GM10248 (cell line): ENCODE measurements at places on chromosomes 4 and X.
A peak's percentile ranks its signal among the peaks of the same experiment; 100 is the strongest.

DNA sequence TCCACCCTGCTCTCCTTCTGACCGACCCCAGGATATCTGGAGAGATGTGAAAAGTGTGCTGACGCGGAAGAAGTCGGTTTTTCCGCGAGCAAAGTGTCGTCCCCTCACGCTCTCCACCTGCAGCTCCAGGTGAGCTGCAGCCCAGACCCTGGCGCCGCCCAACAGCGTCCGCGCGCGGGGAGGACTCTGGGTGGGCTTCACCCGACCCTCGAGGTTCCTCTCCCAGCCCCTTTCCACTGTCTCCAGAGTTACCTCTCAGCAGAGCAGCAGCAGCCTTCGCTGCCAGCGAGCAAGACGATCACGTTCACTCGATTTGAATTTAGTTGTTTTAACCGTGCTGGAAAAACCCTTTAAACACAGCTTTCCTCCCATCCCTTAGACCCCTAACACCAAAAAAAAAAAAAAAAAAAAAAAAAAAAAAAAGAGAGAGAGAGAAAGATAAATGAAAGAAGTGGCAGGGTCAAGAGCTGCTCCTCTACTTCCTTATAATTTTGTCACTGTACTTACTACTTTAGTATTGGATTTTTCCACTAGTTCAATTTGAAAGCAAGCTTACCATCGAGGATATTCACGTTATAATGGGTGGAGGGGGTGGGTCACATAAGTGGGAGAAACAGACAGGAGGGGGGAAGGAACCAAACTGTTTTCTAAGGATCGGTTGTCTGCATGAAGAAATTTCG, 758 bp upstream of the NR3C2 start:
- DNase-seq, result no peak

- no peak for DNase-seq
These were observed 692.0 kb upstream of the FAM241A start for GRCh38 chr4:111453216-111453615.

GRCh38 chrX:7074148-7074907, 73.2 kb upstream of the STS start:
- no peak for DNase-seq

GRCh38 chrX:7071390-7071789, 76.1 kb upstream of the STS start:
- DNase-seq, result no peak

- DNase-seq, result no peak
These were observed 993.6 kb downstream of the ADGRL3 start for GRCh38 chr4:62193761-62194160.

DNA sequence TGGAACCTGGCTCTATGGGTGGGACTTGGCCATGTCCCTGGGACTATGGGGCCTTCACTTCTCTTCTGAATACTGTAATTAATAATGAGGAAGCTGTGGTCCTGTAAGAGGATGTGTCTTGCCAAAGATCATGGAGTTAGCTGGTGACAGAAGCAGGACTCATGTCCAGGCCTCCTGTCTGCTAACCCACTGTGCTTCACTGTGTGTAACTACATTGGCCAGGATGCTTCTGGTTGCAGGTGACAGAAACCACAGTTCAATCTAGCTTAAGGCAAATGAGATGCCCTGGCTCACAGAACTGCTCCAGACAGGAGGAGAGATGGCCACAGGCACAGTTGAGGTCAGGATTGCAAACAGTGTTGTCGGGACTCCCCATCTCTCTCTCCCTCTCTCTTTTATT, 3.1 kb downstream of the MTMR1 start:
- no peak for DNase-seq

DNA sequence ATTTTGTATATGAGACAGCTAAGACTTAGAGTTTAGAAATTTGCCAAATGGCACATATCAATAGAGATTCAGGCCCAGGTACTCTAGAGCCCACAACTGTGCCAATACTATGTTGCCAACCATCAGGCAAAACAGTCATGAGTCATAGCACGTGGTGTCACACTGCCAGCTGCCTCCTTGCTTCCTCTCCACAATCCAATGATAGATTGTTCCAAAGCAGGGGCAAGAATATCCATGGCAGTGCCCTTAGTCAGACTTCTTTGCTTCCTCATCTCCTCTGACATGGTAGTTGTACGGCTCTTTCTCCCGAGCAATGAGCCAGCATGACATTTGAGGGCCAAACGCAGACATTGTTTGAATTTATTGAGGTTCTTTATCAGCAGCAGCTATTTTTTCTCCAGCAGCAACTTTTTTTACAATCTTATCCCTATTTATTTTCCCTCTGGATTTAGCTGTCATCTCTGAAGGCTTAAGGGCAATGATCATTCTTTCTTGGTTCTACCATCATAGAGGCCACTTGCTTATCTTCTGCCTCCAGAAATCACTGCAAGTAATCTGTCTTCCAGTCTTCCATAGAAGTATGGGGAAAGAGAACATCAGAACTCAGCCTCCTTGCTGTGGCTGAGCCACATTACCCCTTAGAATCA, 169.7 kb downstream of the COL4A6 start:
- DNase-seq, result no peak

- DNase-seq, result no peak
These were observed 556.0 kb upstream of the CPEB2 start for GRCh38 chr4:14446311-14446710.

DNA sequence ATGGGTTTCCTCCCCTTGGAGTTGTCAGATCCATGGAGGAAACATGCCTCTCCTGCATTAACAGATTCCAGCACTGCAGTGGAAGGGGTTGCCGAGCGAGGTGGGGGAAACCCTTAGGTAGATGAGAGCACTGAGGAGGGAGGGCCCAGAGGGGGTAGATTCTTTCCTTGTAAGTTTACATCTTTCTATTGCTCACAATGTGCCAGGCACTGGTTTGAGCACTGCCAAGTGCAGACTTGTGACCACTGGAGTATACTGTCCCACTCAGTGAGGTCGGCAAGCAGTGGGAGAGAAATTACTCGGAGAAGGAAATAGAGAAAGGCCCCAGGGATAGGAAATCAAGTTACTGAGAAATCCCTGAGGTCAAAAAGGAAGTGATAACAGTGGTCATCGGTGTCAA, 27.8 kb upstream of the TMEM154 start:
- DNase-seq, result no peak

DNA sequence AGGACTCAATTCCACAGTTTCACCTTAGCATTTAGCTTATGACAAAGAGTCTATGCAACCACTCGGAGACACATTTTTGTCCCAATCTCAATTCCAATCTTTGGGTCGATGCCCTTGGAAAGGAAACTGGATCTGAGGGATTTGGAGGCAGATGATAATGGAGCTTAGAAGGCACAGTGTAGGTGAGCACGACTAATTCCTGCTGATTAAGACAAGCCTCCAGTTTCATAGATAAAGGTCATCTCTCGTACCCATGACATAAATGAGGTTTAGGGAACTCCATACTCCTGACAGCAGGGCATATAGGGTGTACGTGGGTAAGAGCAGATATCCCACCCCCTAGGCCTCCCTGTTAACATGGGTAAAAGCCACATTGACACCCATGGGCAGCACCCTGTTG, 24.4 kb upstream of the ZNF718 start:
- no peak for DNase-seq

DNA sequence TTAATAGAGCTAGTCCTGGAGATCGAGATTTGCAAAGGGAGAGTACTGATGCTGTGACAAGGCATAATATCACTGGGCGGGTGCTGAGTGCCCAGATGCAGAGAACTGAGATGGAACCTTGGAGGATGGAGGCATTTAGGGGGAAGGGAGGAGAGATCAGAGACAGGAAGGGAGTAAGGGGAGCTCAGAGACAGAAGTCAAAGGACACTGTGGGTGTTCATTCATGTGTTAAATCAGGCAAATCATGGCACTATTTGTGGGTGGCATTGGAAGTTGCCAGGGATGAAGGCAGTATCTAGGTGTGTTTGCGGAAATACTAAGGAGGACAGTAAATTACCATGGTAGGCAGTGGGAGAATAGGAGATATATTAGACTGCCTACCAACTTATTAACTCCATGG, 135.0 kb downstream of the RBM46 start:
- DNase-seq, result no peak

DNA sequence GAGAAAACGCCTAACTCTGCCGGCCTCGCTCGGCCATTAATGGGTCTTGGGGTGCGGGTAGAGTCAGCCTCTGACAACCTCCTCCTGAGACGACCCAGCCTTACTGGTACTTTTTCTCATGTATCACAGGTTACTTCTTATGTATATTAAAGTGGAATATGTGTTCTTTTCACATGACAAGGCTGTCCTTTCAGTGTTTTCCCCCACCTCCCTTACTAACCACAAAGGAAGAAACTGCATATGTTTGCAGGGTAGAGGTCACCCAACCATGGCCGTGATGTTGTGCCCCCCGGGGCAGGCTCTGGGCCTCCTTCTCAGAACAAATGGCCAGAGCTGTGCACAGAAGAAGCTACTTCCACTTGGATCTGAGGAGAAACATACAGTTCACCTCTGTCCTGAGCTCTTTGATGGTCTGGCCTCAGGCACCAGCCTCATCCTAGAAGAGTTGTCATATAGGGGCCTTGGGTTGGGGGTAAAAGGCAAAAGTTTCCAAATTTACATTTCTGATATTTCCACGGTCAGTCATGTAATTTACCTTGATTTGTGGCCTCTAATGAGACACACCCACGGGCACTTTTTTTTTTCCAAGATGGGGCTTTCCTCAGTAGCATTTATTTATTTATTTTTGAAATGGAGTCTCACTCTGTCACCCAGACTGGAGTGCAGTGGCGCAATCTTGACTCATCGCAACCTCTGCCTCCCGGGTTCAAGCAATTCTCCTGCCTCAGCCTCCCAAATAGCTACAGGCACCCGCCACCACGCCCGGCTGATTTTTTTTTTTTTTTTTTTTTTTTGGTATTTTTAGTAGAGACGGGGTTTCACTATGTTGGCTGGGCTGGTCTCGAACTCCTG, 1.9 kb downstream of the SOWAHD start:
- peak; percentile 32 for DNase-seq

DNA sequence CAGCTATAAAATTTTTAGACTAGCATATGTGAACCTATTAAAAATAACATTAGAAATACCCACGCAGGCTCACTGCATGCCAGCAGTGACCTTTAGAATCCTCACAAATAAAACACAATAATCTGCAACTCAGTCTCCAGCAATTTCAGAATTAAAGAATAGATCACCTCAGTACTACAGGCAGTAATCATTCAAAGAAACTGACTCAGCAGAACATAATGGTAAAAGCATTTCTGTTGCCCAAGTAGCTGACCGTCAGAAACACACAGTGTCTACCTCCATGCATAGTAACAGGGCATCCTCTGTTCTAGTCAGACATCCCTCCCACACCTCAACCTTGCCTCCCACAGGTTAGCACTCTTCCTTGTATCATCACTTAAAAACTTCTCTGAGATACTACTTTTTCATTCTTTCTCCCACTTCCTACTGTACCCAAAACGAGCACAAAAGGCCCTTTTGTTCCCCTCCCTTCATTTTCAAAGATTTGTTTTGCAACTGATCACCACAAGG, 65.7 kb upstream of the BEND2 start:
- no peak for DNase-seq
